ENCODE measurements at places on chromosomes 12 and 14.

- H3K27me3 ChIP-seq: peaks cover 6% of the 10 kb centered on the region
- no peak for DNase-seq
- H3K4me3 ChIP-seq: no peak overlapping the region
Measured at GRCh38 chr14:56172571-56172971, 54.4 kb downstream of the PELI2 start.

DNA sequence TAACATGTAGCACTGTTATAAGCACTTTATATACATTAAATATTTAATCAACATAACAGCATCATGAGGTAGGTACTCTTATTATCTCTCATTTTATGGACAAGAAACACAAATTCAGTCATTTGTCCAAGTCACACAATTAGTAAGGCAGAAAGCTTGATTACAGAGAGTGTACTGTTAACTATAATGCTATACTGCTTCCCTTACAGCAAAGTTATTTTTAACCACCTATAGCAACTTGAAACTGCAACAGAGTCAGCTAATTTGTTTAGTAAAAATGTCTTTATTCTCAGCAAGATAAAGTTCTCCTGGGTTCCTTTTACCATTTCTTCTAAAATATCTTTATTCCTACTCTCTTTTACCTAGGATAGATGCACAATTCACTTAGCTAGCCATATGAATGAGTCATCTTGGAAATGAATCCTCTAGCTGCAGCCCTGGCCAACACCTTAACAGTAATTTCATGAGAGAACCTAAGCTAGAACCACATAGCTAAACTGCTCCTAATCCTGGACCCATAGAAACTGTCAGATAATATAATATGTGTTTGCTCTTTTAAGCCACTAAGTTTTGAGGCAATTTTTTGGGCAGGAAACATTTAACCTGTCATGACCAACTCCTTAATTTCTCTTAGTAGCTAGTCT is 90.2 kb upstream of the HECTD1 start:
- H3K4me3 ChIP-seq: no peak overlapping the region
- H3K36me3 ChIP-seq: peaks cover 28% of the 10 kb centered on the region
- H3K27me3 ChIP-seq: no peaks in the 10 kb centered on the region

DNA sequence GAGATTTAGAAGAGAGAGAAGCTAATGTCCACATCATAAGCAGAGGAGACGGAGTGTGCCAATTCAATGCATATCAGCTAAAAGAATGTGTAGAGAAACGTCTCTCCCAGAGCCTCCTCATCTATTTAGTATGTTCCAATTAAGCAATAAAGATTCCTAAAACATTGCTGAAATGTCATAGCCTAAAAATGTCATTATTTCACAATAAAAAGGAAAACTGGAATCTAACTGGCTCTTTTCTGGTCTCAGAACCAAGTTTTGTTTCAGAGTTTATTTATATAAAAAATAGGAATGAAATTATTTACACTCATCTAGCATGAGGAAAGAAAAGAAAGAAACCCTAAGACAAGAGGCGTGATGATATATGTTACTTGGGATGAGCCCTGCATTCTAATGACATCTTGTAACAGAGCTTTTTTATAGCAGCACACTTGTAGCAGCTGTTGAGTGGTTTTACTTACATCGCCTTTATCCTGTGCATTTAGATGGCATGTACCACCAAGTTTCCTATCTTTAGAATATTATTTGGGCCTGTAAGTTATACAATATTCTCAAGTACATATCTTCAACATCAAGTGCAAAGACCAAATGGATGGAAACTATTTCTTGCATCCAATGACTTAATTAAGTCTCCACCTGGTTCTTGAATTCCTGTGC is 266.3 kb upstream of the PRKD1 start:
- H3K27me3 ChIP-seq: no peaks in the 10 kb centered on the region
- H3K4me1 ChIP-seq: no peaks in the 10 kb centered on the region
- no peak overlapping the region for H3K4me3 ChIP-seq
- no peak for DNase-seq
- H3K36me3 ChIP-seq: no peaks in the 10 kb centered on the region

DNA sequence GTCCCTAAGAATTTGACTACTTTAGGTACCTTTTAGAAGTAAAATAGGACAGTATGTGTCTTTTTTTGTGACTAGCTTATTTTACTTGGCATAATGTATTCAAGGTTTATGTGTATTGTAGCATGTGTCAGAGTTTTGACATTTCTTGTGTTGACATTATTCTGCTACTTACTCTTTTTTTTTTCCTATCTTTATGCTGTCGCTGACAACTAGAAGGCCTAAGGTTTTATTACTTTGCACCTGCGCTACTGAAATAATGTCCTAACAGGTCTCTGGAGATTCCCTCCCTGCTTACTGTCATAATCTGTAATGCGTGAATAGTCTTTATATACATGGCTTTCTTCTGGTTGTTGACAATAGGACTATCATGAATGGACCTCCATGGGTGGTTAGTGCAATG is 43.0 kb downstream of the PDE3A start:
- H3K27ac ChIP-seq: no peak overlapping the region
- H3K4me1 ChIP-seq: peaks cover 5% of the 10 kb centered on the region
- H3K36me3 ChIP-seq: peaks cover 2% of the 10 kb centered on the region
- no peak overlapping the region for H3K4me3 ChIP-seq
- H3K27me3 ChIP-seq: no peaks in the 10 kb centered on the region

GRCh38 chr14:69400154-69400553 is 1.7 kb downstream of the SLC39A9 start:
- no peak for DNase-seq
- H3K36me3 ChIP-seq: peaks cover 10% of the 10 kb centered on the region
- H3K4me1 ChIP-seq: peaks cover 25% of the 10 kb centered on the region
- no peak overlapping the region for H3K27ac ChIP-seq
- peak overlapping the region; percentile 93 for H3K4me3 ChIP-seq

GRCh38 chr12:32589165-32589865 is 89.8 kb upstream of the DNM1L start:
- H3K27ac ChIP-seq: no peak overlapping the region
- peaks cover 8% of the 10 kb centered on the region for H3K36me3 ChIP-seq
- H3K27me3 ChIP-seq: no peaks in the 10 kb centered on the region
- H3K4me3 ChIP-seq: no peak overlapping the region

- no peak overlapping the region for H3K27ac ChIP-seq
Measured at GRCh38 chr12:47832263-47832933, 12.7 kb upstream of the HDAC7 start.

DNA sequence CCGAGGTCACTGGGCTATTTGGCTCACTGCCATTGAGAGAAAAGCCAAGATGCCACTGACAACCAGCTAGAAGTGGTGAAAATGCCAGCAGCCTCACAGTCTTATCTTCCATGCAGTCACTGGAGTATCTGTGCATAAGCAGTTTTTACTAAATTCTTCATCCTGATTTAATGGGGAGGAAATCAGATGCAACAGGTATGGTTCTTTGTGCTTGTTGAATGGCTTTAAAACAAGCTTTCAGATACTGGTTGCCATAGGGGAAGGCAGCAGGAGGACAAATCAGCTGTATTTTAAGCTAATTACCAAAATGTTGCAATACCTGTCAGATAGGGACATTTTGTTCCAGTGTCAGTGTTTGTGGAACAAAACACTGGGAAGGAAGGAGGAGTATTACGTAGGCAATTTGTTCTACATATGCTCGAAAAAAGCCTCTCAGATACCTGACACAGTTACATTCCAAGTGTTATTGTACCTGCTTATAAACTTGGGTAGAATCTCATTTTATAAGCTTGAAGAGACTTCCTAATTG is 54.1 kb upstream of the ARHGAP5 start:
- H3K27ac ChIP-seq: no peak overlapping the region
- H3K27me3 ChIP-seq: no peaks in the 10 kb centered on the region

GRCh38 chr12:98465950-98466602 is 49.3 kb upstream of the TMPO start:
- H3K4me1 ChIP-seq: no peaks in the 10 kb centered on the region
- DNase-seq: no peak
- no peaks in the 10 kb centered on the region for H3K27me3 ChIP-seq
- H3K27ac ChIP-seq: no peak overlapping the region

GRCh38 chr14:65972346-65972870 is 513.8 kb upstream of the CCDC196 start:
- DNase-seq: no peak
- no peaks in the 10 kb centered on the region for H3K4me1 ChIP-seq
- H3K4me3 ChIP-seq: no peak overlapping the region
- H3K27me3 ChIP-seq: no peaks in the 10 kb centered on the region
- H3K36me3 ChIP-seq: no peaks in the 10 kb centered on the region

GRCh38 chr12:72313806-72314205 is 41.6 kb downstream of the TRHDE start:
- no peaks in the 10 kb centered on the region for H3K4me1 ChIP-seq
- no peak overlapping the region for H3K4me3 ChIP-seq
- no peak overlapping the region for H3K27ac ChIP-seq
- DNase-seq: no peak
- H3K27me3 ChIP-seq: no peaks in the 10 kb centered on the region

DNA sequence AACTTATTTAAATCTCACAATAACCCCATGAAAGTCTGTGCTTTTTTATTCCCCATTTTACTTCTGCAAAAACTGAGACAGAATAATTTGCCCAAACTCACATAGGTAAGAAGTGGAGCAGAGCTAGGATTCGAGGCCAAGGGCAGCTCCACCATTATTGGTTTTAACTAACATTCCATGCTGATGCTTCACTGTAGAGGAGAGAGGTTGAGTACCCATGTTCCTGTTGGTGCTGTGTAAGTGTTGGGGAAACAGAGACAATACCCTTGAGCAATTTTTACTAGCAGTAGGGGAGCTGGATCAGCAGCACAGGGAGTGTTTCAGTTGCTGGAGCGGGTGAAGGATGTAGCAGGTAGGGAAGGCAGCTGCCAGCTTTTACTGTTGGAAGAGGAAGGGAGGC is 21.1 kb downstream of the RASSF8 start:
- no peak overlapping the region for H3K27ac ChIP-seq
- no peaks in the 10 kb centered on the region for H3K4me1 ChIP-seq
- no peaks in the 10 kb centered on the region for H3K27me3 ChIP-seq
- H3K36me3 ChIP-seq: no peaks in the 10 kb centered on the region

DNA sequence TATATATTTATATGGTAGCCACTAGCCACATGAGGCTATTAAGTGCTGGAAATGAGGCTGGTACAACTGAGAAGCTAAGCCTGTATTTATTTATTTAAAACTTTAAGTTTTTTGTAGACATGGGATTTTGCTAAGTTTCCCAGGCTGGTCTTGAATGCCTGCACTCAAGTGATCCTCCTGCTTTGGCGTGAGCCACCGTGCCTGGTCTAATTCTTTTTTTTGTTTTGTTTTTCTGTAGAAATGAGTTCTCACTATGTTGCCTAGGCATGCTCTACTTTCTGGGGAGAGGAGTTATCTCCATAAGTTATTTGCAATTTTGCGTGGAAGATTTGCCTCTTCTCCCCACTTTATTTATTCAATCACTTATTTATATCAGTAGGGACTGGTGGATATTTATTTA is 4.8 kb upstream of the SNRNP35 start:
- H3K27ac ChIP-seq: no peak overlapping the region
- H3K27me3 ChIP-seq: no peaks in the 10 kb centered on the region
- H3K4me3 ChIP-seq: no peak overlapping the region
- H3K36me3 ChIP-seq: no peaks in the 10 kb centered on the region

DNA sequence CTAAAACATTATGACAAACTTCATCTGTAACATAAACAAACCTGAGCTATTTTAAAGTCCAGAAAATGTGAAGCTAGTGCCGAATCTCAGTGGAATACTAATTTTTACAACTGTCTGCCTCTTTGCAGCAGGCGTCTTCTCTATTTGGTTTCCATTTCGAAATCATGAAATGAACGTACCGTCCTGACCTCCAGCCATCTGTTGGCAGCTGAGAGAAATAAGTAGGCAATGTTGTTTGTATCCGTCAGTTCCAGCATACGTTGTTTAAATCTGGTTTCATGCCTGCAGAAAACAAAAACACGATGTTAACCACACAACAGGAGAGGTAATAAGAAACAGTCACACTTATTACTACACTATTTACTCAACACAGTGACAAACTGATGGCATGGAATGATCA is 54.3 kb upstream of the KCNJ8 start:
- no peaks in the 10 kb centered on the region for H3K36me3 ChIP-seq
- H3K4me3 ChIP-seq: no peak overlapping the region
- 0 out of 2 replicates have a peak, but pooled peaks cover 5% of the 10 kb centered on the region for H3K27me3 ChIP-seq
- no peaks in the 10 kb centered on the region for H3K4me1 ChIP-seq

DNA sequence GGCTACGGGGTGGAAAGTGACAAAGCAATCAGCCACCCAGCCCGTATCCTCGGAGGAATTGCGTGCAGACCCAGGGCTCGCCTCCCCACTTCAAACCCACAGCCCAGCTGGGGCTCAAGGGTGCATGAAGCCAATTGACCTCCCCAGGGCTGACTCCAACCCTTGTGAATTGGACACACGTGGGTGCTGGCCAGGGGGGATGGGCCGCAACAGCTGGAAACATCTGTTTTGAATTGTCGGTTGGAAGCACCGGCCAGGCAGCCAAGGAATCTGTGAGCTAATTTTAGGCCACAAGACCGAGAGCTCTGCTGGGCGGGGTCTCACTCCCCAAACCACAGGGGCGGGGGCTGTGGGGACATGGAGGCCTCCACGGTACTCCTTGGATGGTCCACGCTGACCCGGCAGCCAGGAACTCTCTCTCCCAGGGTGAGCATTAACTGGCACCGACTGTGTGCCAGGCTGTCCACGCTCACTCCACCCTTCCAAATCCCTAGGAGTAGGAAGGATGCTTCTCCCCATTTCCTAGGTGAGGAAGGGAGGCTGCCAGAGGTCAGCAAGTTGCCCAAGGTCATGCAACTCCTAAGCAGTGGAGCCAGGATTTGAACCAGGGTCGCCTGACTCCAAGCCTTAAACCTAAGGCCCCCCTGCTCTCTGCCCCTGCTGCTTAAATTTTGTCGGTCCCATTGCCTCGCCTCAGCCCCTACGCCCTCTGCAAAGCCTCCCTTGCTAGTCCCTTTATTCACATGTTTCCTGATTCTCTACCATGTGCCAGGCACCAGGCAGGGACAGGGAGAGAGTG is 11.9 kb upstream of the TMEM119 start:
- peaks cover 7% of the 10 kb centered on the region for H3K4me1 ChIP-seq
- H3K36me3 ChIP-seq: no peaks in the 10 kb centered on the region

GRCh38 chr14:47269756-47270492 is 405.5 kb downstream of the MDGA2 start:
- no peaks in the 10 kb centered on the region for H3K27me3 ChIP-seq
- H3K27ac ChIP-seq: no peak overlapping the region
- H3K4me1 ChIP-seq: no peaks in the 10 kb centered on the region
- no peaks in the 10 kb centered on the region for H3K36me3 ChIP-seq
- DNase-seq: no peak

GRCh38 chr12:8917751-8918150 is 3.4 kb downstream of the PHC1 start:
- H3K27ac ChIP-seq: no peak overlapping the region
- no peaks in the 10 kb centered on the region for H3K27me3 ChIP-seq
- peaks cover 31% of the 10 kb centered on the region for H3K36me3 ChIP-seq
- no peak overlapping the region for H3K4me3 ChIP-seq

GRCh38 chr12:103955811-103956508 is 9.7 kb upstream of the TDG start:
- no peaks in the 10 kb centered on the region for H3K27me3 ChIP-seq
- H3K4me3 ChIP-seq: peak overlapping the region; percentile 78
- peaks cover 8% of the 10 kb centered on the region for H3K4me1 ChIP-seq
- H3K27ac ChIP-seq: peak overlapping the region; percentile 98
- peaks cover 37% of the 10 kb centered on the region for H3K36me3 ChIP-seq
